ENCODE measurements at places on chromosomes 3 and 15.

DNA sequence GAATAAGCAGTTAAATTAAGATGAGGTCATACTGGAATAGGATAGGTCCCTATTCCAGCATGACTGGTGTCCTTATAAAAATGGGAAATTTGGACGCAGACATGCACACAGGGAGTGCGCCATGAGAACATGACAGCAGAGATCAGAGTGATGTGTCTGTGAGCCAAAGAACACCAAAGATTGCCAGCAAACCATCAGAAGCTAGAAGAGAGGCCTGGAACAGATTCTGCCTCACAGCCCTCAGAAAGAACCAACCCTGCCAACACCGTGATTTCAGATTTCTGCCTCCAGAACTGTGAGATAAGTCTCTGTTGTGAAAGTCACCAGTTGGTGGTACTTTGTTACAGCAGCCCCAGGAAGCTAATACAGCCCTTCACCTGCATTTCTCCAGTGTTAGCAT is 34.7 kb downstream of the EPHB1 start:
- DNase-seq, result no peak

- DNase-seq, result no peak
Observed at GRCh38 chr3:169250000-169250399, 413.5 kb downstream of the MECOM start.

- DNase-seq, result peak; percentile 17
Observed at GRCh38 chr3:151816091-151816604, 2.2 kb downstream of the AADAC start.

DNA sequence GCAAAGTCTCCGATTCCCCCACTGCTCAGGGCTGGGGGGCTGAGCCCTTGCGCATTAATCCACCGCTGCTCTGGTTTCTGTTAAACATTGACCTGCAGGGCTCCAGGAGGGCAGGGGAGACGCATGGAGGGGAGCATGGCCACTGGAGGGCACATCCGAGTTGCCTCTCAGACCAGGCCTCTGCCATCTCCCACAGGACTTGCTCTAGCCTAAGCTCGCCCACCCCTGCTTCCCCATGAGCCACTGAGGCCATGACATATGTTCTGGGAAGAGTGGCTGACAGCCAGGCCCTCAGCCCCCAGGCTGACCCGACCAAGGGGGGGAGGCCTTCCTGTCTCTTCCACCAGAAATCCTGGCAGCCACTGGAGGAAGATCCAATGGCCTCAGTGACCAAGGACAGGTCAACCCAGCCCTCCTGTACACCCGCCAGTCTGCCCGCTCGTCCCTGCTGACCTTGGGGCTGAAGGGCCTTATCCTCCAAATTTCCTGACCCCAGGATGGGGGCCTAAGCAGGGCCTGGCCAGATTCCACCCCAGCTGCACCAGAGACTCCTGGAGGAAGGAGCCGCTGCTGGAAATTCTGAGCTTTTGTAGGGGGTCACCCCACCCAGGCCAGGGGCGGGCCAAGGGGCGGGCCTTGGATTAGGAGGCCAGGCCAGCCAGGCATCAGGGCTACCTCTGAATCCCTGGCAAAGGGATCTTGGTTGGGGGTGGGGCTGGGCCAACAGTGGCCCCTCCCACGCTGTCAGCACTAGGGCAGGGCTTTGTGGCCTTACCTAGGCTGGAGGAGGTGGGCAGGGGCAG is at the start of gene HYAL1:
TSS of gene HYAL1 (minus strand) at position 562 of the 803 bp plus-strand sequence. CDS start 618 bp downstream, outside the sequence.
- DNase-seq, result no peak

GRCh38 chr3:14123308-14124222 is 1.1 kb downstream of the CHCHD4 start:
- DNase-seq, result no peak

DNA sequence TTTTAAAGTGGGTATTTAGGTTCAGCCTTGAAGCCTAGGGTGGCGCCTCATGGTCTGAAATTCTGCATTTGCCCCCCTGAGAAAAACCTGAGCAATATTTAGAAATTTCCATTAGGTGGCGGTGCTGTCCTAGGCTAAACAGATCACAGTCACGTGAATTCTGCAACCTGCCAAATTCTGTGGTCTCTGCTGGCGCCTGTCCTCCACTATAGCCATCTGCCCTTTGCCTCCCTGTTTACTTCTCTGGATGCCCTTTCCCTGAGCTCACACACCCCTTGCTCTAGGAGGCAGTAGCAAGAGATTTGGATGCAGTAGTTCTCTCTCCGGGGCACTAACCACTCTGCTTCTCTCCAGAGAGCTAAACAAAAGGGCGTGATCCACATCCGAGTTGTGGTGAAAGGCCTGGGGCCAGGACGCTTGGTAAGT is 9.1 kb downstream of the MRPS11 start:
- peak; percentile 68 for DNase-seq

DNA sequence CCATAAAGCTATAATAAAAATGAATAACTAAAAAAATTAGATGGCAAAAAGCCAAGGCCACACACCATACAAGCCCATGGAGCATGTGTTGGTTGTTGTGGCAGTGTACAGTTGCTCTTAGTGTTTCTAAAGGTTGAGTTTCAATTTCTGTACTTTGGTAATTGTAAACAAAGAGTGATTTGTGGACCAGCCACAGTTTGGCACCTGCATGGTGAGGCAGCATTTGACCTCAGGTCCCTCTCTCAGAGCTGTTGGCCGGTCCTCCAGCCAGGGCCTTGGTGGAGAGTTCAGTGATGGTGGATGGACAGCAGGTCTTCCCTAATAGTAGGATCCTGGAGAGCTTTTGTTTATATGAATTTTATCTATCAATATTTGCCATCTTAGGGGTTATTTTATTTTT is 5.6 kb downstream of the ACAD9 start:
- DNase-seq, result no peak

DNA sequence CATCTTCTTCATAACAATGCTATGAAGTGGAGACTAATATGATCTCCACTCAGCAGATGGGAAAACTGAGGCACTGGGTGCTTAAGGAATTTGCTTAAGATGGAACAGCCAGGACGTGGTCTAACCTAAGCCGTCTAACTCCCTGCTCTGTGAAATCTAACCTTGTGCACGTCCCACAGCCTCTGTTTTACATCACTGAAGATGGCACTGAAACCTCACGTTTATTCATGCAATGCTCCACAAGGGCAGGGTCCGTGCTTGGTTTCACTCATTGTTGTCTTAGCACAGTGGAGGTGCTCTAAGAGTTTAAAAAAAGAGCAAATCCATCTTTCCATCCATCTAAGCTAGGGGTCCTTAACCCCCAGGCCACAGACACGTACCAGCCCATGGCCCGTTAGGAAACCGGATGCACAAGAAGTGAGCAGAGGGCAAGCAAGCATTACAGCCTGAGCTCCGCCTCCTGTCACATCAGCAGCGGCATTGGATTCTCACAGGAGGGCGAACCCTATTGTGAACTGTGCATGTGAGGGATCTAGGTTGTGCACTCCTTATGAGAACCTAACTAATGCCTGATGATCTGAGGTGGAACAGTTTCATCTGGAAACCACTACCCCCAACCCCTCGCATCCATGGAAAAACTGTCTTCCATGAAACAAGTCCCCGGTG is 118.0 kb downstream of the FOXP1 start:
- no peak for DNase-seq

DNA sequence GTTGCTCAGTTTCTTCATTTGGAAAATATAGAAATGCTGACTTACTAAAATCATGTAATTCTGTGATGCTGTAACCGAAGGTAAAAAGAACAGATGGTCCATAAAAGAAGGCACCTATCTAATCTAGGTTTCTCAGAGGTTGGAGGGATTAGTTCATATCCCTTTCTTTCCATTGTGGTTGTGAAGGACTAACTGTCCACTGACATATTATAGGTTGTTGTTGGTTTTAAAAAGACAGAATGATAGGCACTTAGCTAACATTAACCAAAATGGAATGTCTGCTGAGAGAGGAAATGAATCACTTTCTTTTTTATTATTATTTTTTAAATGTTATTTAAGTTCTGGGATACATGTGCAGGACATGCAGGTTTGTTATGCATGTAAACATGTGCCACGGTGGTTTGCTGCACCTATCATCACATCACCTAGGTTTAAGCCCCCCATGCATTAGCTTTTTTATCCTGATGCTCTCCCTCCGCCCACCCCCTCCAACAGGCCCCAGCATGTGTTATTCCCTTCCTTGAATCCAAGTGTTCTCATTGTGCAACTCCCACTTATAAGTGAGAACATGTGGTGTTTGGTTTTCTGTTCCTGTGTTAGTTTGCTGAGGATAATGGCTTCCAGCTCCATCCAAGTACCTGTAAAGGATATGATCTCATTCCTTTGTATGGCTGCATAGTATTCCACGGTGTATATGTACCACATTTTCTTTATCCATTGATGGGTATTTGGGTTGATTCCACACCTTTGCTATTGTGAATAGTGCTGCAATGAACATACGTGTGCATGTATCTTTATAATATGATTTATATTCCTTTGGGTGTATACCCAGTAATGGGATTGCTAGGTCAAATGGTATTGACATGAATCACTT is 45.8 kb downstream of the ALDH1A2 start:
- no peak for DNase-seq

GRCh38 chr15:40721701-40722100 is 26.7 kb downstream of the RAD51 start:
- DNase-seq, result no peak

- DNase-seq, result no peak
Observed at GRCh38 chr3:171875923-171876412, 32.8 kb downstream of the TMEM212 start.

- DNase-seq, result no peak
Observed at GRCh38 chr3:160931474-160931873, 173.7 kb downstream of the B3GALNT1 start.

- no peak for DNase-seq
Observed at GRCh38 chr3:8210882-8211341, 290.7 kb upstream of the LMCD1 start.

GRCh38 chr3:134471521-134472193 is 14.1 kb downstream of the ANAPC13 start:
- DNase-seq, result peak; percentile 72

- no peak for DNase-seq
Observed at GRCh38 chr3:53042651-53043050, 3.2 kb downstream of the SFMBT1 start.

GRCh38 chr15:74393423-74393822 is 26.0 kb upstream of the CYP11A1 start:
- no peak for DNase-seq

- DNase-seq, result no peak
Observed at GRCh38 chr15:57282686-57283085, 93.6 kb upstream of the CGNL1 start.

Measured in A549 (cell line).